ENCODE measurements at places on chromosomes 12 and 14.

GRCh38 chr12:30135776-30136175 is 352.0 kb upstream of the TMTC1 start:
- DNase-seq = no peak

DNA sequence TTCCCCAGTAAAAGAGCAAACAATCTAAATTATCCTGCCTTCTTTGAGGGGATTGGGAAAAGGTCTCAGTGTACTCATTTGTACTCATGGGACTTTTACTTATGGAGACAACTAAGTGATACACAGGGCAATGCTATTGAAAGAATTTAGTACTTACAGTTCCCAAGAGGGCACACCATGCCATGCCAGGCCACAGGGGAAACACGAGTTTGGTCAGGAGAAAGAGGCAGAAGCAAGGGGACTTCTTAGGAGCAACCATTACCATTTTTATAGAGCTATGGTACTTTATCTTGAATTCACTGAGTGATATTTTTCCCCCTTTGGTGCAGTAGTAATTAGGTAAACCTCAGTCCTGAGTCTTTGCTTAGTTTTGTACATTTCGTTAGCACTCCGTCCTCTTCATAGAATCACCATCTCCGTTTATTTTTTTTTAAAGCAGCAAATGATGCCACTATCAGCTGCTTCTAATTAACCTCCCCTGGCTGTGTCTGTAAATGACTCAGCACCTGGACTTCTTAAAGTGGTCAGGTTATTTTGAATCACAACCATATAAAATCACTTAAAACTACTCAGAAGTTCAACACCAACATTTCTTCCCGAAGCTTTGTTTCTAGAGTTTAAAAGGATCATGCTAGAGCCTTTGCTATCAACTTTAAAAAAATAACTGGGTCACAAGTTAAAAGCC is 5.9 kb upstream of the WASHC3 start:
- DNase-seq = no peak

- peak; percentile 52 for DNase-seq
Measured at GRCh38 chr12:6700646-6701051, at the start of gene PIANP. TSS of gene PIANP (minus strand) at chr12:6700815. CDS start at chr12:6698061, 2,754 bp downstream.

DNA sequence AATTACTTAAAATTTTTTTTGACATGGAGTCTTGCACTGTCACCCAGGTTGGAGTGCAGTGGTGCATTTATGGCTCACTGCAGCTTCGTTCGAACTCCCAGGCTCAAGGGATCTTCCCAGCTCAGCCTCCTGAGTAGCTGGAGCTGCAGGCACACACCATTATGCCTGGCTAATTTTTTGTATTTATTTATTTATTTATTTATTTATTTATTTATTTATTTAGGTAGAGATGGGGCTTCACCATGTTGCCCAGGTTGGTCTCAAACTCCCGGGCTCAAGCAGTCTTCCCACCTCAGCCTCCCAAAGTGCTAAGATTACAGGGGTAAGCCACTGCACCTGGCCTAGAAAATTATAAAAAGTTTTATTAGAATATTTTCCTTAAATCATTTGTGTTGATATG is 73.6 kb downstream of the DACT1 start:
- no peak for DNase-seq

- no peak for DNase-seq
Measured at GRCh38 chr14:67129768-67130167, 59.5 kb upstream of the GARIN2 start.

GRCh38 chr14:43765474-43765873 is 741.6 kb downstream of the FSCB start:
- DNase-seq = no peak

GRCh38 chr12:83147341-83147740 is 460.6 kb downstream of the TMTC2 start:
- no peak for DNase-seq

GRCh38 chr12:47209014-47209413 is 129.3 kb upstream of the AMIGO2 start:
- no peak for DNase-seq

- DNase-seq = no peak
Measured at GRCh38 chr12:112239020-112239419, 113.7 kb downstream of the TRAFD1 start.

DNA sequence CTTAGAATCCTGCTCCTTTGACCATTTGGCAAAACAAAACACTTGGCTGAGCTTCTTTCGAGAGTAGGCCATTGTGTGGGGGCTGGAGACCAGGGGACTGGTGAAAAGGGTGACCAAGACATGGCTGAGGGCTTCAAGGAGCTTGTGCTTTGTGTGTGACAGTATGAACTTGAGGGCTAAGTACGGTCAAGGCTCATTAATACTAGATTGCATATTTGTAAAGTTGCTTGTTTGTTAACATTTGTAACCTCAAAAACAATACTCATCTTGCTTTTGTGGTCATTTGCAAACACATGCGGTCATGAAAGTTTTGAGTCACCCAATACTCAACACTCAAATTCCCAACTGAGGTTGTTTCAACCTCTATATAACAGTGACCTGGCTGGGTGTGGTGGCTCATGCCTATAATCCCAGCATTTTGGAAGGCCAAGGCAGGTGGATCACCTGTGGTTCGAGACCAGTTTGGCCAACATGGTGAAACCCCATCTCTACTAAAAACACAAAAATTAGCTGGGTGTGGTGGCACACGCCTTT is 42.5 kb downstream of the ZFYVE26 start:
- DNase-seq = no peak

DNA sequence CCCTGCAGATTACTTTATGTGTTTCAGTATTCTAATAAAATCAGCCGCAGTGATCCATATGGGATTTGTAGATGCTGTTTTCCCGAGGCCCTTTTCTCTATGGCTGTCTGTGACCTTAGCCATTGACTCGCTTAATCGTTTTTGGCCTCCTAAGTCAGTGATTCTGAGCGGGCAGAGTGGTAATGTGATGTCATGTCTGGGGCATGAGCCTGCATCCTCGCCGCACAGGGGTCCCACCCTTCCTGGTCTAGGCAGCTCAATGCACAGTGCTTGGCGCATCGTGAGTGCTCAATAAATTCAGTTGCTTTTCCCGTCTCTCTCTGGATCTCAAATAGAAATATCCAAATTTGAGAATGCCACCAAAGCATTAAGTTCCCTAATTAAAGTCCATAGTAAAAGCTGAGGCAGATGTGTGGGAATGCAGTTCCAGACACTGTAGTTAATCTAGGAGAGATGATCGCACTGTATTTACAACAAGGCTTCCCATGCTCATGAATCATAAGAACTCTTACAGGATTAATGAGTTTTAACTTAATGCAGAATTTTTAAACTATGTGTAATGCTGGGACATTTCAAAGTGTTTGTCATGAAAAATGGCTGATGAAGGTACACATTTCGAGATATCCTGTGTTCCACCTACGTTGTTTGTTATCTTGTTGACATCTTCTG is 29.3 kb downstream of the HMGA2 start:
- DNase-seq = no peak

GRCh38 chr12:56565510-56566101 is 44.0 kb downstream of the RBMS2 start:
- DNase-seq = peak; percentile 53

- DNase-seq = no peak
Measured at GRCh38 chr12:3420693-3421092, 70.3 kb upstream of the PRMT8 start.

DNA sequence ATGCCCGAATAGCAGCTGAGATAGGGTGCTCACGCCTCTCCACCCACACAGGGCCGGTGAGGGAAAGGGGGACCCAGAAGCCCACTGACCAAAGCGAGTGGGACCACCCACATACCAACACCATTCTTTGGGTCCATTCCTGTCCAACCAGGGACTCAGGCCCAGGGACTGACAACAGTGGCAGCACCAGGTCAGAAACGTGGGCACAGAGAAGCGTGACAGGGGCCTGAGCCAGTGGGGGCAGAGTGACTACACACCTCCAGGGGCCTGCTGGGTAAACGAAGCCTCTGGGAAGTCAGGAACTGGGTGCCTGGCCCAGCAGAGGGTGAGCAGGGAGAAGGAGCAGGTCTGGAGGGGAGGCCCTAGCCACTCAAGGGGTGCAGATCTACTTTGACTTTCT is 13.7 kb downstream of the SPRYD3 start:
- DNase-seq = peak; percentile 20

GRCh38 chr12:113022563-113023297 is 33.8 kb upstream of the DTX1 start:
- DNase-seq = no peak

DNA sequence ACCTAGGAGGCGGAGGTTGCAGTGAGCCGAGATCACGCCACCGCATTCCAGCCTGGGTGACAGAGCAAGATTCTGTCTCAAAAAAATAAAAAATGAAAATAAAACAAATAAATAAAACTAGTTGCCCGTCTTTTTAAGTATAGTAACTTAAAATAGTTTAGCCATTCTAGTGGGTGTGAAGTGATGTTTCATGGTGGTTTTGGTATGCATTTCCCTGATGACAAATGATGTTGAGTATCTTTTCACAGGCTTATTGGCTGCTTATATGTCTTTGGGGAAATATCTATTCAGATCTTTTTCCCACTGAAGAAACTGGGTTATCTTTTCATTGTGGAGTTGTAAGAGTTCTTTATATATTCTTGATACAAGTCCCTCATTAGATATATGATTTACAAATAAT is 102.4 kb upstream of the METAP2 start:
- no peak for DNase-seq

- DNase-seq = no peak
Measured at GRCh38 chr12:9264546-9264945, 56.4 kb upstream of the PZP start.

DNA sequence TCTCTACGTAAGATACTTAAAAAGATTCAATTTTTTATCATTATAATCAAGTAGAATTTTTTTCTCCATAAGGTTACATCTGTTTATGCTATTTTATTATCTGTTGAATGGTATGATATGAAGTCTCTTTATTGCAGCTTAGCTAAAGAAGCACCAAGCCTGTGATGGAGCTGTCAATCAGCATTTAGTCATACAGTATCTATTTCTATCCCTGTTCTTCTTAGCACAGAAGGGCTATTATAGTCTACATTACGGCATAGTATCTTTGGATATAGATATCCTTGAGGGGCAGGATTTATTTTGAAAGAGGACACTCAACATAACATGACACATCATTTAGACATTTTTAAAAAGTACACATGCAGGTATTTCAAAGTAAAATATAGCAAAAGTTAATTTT is 277.1 kb downstream of the FOXG1 start:
- no peak for DNase-seq

DNA sequence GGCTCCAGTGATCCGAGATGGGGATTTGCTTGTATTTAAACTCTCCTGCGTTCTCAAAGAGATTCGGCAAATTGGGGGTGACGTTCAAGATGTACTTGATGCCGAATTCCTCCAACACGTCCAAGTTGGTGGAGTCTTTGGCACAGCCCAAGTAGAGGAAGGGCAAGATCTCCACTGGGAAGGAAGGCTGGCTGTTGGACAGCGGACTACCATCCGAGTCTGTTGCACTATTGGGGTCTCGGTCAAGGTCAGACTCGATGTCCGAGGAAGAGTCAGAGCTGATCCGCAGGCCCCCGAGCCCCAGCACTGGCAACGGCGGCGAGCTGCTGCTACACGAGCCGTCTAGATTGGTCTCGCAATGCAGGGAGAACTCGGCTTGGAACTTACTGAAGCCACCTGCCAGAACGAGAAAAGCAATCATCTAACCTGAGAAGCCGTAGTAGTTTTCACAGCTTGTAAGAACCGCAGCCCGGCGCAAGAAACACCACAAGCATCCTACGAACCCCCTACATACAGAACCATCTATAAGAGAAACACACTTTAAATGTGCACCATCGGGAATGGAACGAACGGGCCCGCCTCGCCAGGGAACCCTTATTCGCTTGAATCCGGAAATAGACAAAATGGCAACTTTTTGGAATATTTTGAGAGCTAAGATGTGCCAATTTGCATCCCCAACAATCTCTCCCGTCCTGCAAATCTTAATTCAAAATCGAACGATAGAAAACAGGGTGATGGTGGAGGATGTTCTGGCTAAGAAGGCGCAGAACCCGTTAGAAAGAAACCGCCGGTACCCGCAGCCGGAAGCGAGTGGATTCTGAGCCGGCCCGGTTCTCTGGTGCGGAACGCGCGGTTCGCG is 1.4 kb downstream of the DUSP6 start:
- peak; percentile 55 for DNase-seq

GRCh38 chr12:50923361-50924130 is 28.8 kb upstream of the HIGD1C start:
- no peak for DNase-seq

- no peak for DNase-seq
Measured at GRCh38 chr12:44441155-44441554, 435.0 kb downstream of the NELL2 start.

GRCh38 chr12:76777765-76778216 is 13.9 kb downstream of the ZDHHC17 start:
- DNase-seq = no peak

GRCh38 chr12:117875744-117876435 is 92.9 kb downstream of the KSR2 start:
- DNase-seq = peak; percentile 50

DNA sequence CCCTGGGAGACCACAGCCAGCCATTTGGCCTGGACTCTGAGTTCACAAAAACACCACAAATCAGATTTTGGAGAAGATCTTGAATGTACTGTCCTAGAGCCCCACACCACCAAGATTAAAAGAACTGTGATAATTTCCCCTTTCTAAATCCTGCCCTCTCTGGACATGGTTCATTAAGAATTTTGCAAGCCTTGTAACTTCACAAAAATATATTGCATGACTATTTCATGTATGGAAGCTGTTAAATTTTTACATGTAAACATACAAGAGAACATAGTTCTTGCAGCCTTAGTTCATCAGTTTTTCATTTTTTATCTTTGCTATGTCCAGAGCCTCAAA is 97.0 kb downstream of the SCARB1 start:
- DNase-seq = no peak

GRCh38 chr12:3117591-3118015 is 40.4 kb downstream of the TSPAN9 start:
- DNase-seq = no peak

- DNase-seq = no peak
Measured at GRCh38 chr14:77979666-77980351, 179.9 kb downstream of the ADCK1 start.

DNA sequence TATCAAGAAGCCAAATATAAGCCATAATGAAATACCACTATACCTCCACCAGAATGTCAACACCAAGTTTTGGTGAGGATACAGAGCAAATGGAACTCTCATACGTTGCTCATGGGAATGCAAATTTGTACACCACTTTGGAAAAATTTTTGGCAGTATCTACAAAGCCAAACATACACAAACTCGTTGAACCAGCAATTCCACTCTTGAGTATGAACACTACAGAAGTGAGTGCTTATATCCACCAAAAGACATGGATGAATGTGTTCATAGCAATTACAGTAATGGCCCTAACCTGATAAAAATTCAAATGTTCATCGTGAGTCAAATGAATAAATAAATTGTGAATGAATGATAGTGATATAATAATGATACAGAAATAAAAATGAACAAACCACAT is 24.8 kb downstream of the C12orf71 start:
- DNase-seq = no peak

DNA sequence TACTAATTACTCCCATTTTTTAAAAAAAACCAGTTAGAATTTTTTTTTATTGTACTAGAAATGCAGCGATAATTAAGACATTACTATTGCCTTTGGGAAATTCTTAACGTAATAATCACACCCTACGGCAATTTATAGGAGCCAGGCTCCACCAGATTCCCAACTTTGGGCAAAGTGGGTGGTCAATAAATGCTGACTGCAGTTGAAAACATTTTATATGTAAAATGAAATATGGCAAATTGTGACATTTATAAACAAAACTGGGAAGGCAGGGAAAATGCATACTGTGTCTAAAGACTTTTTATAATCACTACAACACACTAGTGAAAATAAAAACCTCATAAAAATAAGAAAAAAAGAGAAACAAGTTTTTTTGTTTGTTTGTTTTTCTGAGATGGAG is 93.3 kb upstream of the HECTD1 start:
- DNase-seq = no peak

GRCh38 chr14:104771374-104771773 is 18.4 kb downstream of the SIVA1 start:
- DNase-seq = no peak

Data from activated T-cell treated with anti-CD3 and anti-CD28 coated beads, Interleukin-2, amount 50 U/mL, for 48 hours (primary cell).